ENCODE measurements at places on chromosomes 3 and 15.

DNA sequence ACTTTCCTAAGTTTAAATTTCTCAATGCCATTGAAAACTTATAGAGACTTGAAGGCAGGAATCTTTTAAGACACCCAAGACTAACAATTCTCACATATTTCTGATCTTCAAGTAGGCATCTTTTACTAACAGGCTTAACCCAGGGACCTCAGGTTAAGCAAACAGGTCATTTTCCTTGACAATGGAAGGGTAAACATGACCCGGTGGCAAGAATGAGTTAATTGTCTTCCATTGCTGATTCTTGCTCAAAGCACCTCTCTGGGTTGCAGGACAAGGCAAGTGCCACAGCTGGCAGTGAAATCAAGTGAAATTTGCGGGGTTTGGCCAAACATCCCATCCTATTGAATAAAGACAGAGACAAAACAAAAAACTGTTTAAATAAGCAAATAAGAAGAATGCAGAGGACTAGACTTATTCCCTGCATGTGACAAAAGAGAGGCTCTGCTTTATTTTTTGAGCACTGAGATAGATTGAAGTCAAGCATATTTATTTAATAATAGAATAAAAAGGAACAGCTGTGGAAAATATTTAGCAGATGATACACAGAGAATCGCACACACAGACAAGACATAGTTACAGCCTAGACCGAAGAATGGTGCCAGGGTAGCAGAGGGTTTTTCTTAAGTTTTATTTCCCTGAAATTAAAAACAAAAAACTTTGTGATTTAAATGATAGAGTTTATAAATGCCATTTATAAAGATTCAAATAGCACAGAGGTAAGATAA is 56.0 kb upstream of the MITF start:
- DNase-seq = no peak

GRCh38 chr3:147672436-147672835 is 263.3 kb downstream of the ZIC1 start:
- no peak for DNase-seq

GRCh38 chr15:68330416-68330815 is 52.9 kb downstream of the FEM1B start:
- no peak for DNase-seq

GRCh38 chr3:72255791-72256559 is 471.0 kb upstream of the PROK2 start:
- DNase-seq = peak; percentile 66

DNA sequence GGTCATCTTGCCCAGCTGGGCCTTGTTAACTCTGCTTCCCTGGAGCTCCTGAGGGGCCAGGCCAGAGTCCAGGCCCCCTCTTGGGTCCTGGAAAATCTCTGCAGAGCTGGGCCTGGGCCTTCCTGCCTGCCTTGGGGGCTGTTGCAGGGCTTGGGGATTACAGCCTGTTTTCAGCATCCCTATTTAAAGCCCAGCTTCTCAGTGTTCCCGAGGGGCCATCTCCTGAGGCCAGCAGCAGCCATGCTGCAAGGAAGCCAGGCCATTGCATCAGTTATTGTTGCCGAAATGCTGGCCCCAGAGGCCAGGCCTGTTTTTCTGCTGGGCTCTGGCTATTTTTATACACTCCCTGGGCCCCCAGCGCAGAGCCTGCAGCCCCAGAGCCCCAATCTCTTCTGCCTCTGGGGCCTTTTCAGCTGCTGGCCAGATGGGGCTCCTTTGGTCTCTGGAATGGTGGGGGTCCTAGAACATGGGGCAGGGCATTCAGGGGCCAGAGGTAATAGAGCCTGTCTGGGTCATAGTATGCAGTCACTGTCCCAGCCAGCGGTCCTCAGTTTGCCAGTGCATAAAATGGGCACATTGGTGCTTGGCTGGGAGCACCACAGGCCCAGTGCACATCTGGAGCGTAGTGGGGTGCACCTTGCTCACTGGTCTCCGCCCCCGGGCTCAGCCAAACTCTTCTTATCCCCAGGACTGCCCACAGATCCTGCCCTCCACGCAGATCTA is 28.5 kb downstream of the PLXNA1 start:
- no peak for DNase-seq

- DNase-seq = no peak
Measured at GRCh38 chr3:70201975-70202374, 110.5 kb downstream of the MDFIC2 start.

GRCh38 chr15:65146438-65146837 is 12.8 kb upstream of the PDCD7 start:
- DNase-seq = no peak

DNA sequence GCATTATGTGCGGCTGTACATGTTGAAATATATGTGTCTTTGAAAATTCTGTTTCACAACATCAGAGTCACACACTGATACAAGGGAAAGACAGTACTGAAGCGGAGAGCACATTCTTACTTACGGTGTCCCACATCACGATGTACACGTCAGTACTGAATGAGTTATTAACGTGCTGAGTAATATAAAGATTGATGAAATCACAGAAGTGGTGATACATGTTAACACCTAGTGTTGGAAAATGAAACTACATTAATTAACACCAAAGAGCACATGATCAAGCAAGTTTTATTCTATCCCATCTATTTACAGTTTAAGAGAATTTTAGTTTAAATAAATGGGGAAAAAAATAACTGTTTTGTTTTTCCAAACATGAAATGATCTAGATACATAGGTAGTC is 15.6 kb downstream of the EOGT start:
- DNase-seq = no peak

DNA sequence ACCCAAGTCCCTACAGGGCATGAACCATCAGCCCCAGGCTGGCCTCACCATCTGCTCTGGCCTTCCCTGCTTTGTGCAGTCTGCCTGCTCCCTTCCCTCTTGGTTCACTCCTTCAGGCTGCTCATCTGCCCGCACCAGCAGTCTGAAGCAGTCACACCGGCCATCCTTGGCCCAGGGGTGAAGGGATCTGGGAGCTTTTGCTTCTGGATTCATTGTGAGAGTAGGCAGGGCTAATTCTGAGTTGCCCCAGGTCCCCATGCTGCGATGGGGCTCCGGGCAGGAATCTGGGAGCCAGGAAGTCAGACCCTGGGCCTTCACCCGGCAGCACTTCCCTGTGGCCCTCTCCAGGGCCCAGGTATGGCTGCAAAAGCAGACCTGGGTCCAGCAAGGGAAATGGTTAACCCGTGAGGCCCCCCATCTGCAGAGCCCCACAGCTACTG is 99.7 kb downstream of the VGLL4 start:
- no peak for DNase-seq

DNA sequence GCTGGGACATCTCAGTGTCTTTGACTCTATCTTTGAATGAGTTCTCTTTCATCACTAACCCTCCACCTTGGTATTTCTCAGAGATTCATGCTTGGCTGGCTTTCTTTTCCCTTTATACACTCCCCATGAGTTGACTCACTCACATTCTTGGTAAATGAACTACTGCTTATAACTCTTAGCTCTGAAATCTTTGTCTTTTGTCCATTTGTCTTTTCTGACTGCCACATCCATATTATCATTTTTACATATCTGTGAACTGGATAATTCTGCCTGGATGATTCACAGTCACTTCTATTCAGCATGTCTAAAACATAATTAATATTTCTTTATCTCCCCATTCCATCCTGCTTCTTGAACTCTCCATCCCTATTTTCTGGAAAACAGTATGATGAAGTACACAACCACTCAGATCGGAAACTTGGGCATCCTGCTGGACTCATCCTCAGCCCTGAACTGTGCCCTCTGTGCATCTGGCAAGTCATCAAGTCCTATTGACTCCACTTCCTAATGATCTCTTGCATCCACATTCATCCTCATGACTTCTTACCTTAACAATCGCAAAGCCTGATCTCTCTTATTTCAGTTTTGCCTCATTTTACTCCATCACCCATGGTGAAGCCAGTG is 66.9 kb downstream of the KCNAB1 start:
- no peak for DNase-seq

DNA sequence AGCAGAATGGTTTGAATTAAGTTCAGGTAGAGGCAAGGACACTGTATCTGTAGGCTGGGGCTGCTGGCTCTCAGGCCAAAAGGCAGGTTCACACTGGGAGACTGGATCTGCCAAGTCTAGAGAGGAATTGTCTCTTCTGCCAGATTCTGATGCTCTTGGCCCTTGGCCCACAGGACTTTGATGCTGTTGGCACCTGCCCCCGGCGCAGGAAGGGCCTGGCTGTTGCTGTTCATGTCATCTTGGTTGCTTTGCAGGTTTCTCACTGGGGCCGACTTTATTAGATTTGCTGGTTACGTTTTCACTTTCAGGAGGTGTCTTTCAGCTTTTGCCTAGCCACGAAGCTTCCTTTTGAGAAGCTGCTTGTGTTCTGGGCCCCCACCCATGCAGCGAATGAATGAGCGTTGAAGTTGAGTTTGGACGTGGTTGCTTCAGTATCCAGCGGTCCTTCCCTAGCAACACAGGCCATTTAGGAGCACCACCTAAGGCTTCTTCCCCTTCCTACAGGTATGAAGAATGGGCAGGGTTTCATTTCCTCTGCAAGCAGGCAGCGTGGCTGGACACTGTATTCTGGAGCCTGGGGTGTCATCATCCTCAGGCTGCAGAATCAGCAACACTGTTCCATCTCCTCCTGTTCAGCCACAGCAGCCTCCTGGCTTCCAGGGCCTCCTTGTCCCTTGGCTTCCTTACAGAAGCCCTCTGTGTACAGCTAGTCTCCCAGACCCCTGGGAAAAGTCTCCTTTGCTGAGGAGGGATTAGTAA is 65.6 kb upstream of the PRR23C start:
- no peak for DNase-seq

DNA sequence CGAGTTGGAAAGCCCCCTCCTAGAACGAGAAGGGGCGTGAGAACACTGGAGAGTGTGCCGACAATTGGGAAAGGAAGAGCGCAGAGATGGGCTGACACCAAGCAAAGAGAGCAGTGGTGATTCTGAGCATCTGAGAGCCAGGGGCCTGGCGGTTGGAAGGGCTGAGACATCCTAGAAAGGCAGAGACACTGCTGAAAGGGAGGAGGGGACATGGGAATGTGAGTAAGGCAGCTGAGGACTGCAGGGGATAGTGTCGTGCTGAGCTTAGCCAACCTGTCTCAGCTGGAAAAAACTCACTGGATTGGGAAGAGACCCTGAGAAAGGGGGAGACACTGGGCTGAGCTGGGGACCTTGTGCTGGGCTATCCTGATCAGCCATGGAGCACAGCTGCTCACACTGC is 58.1 kb upstream of the SLC6A6 start:
- DNase-seq = no peak

GRCh38 chr15:98592136-98592535 is 56.2 kb upstream of the IGF1R start:
- DNase-seq = no peak

DNA sequence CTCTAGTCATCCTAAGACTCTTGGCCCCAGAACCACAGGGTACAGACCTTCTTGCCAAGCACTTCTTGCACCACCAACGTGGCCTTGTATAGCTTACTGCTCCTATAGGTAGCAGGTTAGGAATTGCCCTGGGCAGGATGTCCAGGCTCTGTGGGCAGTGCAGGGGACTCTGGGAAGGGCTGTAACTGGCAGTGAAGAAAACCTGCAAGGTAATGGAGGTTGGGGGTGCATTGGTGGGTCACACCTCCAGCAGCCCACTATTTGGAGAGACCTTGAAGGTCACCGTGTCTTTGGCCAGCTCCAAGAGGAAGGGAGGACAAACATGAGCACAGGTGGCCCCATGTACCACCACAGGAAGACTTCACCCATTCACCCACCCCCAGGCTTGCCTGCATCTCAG is 21.3 kb upstream of the XYLB start:
- DNase-seq = no peak

DNA sequence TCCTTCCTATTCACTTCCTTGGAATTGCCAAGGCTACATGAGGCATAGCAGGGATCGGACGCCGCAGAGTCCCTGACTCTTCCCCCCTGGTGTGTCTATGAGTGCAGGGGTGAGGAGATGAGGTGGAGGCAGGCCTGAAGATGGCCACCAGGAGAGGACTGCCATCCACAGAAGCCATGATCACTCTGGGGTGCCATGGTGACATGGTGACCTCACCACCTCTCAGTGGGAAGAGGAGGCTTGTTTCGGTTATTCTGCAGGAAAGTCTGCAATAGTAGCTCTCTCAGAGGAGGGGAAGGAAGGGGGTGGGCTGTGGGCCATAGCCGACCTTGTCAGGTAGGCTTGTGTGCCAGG is 57.0 kb upstream of the LIMD1 start:
- no peak for DNase-seq

DNA sequence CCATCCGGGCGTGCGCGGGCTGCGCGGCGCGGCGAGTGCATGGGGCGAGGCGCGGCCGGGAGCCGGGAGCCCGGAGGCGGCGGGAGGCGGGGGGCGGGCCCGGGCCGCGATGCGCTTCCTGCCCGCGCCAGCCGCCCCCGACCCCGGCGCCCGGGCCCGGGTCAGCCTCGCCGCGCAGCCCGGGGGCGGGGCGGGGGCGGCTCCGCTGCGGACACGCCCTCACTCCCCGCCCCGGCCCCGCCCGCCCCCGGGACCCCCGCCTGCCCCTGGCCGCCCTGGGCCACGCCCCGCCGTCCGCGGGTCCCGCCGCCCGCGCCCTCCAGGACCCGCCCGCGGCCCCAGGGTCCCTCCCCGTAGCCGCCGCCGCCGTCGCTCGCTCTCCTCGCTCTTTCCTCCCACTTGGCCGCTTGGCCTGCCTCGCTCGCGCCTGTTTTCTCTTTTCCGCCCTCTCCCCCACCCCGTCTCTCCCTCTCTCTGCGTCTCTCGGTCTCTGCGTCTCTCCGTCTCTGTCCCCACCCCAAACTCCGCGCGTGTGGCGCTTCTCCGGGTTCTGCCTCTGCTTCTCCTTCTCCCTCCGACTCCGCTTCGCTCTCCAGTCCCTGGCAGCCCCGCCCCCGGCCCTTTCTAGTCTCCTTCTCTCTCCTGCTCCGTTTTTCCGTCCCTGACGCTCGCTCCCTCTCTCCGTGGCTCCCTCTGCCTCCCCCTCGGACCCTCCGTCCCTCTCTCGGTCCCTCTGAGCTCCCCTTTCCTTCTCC is at the start of gene PLXND1:
TSS of gene PLXND1 (minus strand) at position 41 of the 755 bp plus-strand sequence. CDS start at position 4, 37 bp downstream.
- DNase-seq = peak; percentile 95
